Colonic mucosa (tissue), 4 donors: ENCODE measurements at places on chromosomes 1 and 21. TPM values are rescaled to one million over a fixed set of nuclear protein-coding genes. Genes with fewer than 3 reads are reported as not detected.
A peak's percentile ranks its signal among the peaks of the same experiment; 100 is the strongest.

KCTD3 gene
- total RNA-seq: 50.9 TPM

DNA sequence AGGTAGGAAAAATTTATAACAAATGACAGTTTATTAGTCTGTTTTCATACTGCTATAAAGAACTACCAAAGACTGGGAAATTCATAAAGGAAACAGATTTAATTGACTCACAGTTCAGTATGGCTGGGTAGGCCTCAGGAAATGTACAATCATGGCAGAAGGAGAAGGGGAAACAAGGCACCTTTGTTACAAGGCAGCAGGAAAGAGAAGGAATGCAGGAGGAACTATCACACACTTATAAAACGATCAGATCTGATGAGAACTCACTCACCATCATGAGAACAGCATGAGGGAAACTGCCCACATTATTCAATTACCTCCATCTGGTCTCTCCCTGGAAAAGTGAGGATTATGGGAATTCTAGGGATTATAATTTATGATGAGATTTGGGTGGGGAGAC is 61.3 kb downstream of the ASB17 start:
- no peak for DNase-seq

DNAJC6 gene
- 1.3 TPM for total RNA-seq

DNA sequence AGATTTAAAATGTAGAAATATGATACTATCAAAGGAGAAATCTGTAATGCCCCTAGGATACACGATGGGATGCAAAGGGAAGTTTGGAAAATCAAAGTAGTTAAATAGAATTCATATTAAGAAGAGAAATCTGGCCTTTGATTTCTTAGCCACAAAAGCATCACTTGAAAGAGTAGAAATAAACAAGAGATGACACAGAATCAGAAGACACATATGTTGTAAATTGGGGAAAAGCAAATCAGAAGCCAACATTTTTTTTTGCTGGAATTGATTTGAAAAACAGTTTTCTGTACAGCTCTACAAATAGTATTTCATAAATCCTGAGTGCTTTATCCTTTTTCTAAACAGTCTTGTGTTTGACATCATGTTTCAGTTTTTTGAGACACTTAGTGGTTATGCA is 12.4 kb upstream of the TNFSF18 start:
- no peak for DNase-seq

CFAP74 gene
- 0.16 TPM for total RNA-seq

GRCh38 chr1:173276922-173277800 is 70.0 kb upstream of the TNFSF4 start:
- DNase-seq: no peak

- DNase-seq: no peak
Measured at GRCh38 chr1:5887971-5888361, 104.3 kb downstream of the NPHP4 start.

GBP3 gene
- total RNA-seq: 103 TPM

- DNase-seq: no peak
Measured at GRCh38 chr1:66351913-66352312, 182.0 kb upstream of the SGIP1 start.

TSSK3 gene
- total RNA-seq: 0.61 TPM

- DNase-seq: no peak
Measured at GRCh38 chr1:237687804-237688203, 202.9 kb downstream of the ZP4 start.

LRRN2 gene
- total RNA-seq: 13.1 TPM

GJA8 gene
- total RNA-seq: not detected

GRCh38 chr1:53888681-53889080 is 916 bp downstream of the YIPF1 start:
- no peak for DNase-seq

DNA sequence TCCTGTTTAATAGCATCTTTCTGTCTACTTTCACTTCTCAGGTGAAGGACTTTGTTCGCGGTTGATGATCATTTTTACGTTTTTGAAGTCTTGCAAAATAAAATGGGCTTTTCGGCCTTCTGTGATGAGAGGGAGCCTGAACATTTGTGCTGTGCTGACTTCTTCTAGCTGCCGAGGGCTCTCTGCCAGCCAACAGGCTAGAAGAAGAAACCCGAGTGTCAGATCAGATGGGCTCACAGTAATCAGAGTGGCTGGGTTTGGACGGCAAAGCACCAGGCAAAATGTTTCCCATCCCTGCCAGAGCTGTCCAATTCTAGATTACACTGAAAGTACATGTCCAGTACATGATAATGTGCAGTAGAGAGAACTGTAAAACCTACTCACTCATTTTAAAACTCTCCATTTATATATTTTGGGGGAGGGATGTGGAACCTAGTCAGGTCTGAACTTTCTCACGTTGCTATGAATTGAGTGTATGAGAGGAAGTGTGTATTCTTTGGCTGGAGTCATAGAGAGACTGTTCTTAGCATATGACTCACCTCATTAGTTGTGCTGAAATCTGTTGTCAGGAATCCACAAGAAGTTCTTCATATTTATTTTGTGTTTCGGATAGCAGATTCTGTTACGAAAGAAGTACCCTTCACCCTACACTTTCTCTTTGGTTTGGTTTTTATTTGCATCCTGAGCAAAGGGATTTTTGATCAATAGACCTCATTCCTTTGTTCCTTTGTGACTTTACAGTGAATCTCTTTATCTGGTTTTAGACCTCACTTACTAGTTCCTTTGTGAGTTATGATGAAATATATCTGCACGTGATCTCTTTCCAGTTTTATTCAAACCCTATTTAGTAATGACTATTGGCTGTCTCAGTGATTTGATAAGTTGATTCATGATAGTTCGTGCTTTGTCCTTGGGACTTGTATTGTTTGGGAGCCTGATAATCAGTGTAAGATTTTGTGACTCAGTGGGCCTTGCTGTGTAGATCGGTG is 4.8 kb downstream of the ATP1A1 start:
- DNase-seq: peak; percentile 58

GRCh38 chr1:222266223-222267196 is 281.4 kb downstream of the HHIPL2 start:
- no peak for DNase-seq

RNF187 gene
- 97.5 TPM for total RNA-seq

LCE1F gene
- total RNA-seq: not detected

- no peak for DNase-seq
Measured at GRCh38 chr21:44789880-44790279, 11.7 kb downstream of the UBE2G2 start.

DNA sequence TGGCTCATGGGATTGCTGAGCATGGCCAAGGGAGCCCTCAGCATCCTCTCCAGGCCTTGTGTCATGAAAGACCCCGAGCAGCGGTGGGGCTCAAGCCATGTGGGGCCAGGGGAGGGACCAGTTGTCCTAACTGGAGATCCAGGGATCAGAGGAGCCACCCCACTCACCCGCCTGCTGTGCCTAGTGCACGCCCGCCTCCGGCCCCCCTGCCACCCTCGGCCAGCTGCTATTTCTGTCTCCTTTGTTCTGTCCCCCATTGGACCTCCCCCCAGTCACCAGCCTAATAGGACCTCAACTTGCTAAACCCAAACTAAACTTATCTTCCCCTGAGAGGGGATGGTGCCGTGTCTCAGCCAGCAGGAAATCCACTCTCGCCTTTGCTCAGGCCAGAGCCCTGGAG is 44.4 kb downstream of the TP73 start:
- no peak for DNase-seq

- DNase-seq: no peak
Measured at GRCh38 chr1:209326076-209326475, 257.4 kb upstream of the CAMK1G start.

- no peak for DNase-seq
Measured at GRCh38 chr1:51264451-51264850, 28.4 kb downstream of the RNF11 start.
